ENCODE measurements at places on chromosomes 3 and 15.

- DNase-seq = peak; percentile 86
Observed at GRCh38 chr3:10189557-10190354, 25.0 kb downstream of the IRAK2 start.

DNA sequence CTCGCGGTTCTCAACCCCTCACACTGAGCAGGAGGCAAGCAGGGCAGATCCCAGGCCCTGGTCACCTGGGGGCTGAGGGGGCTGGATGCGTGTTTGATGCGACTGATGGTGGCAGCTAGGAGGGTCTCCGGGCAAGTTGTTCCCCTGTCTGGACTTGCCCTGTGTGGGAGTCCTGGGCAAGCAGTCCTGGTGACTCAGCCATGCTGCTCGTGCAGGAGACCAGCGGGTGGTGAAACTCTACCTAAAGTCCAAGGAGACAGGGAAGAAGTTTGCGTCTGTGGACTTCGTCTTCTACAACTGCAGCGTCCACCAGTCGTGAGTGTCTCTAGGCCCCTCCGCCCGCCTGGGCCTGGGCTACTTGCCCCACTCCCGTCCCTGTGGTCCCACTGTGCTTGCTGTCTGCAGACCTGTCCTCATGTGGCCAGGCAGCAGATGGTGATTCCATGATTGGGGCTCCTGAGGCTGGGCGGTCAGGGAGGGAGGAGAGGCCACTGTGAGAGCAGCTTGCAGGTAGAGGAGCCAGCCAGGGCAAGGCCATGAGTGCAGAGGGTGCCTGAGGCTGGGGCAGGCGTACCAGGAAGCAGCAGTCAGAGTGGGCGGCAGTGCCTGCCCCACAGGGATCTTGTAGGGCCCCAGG is 23.1 kb downstream of the PLXNA1 start:
- no peak for DNase-seq

- no peak for DNase-seq
Observed at GRCh38 chr3:50139718-50140423, 15.3 kb upstream of the SEMA3F start.

- DNase-seq = peak; percentile 62
Observed at GRCh38 chr3:190339130-190339529, 16.9 kb upstream of the CLDN1 start.

DNA sequence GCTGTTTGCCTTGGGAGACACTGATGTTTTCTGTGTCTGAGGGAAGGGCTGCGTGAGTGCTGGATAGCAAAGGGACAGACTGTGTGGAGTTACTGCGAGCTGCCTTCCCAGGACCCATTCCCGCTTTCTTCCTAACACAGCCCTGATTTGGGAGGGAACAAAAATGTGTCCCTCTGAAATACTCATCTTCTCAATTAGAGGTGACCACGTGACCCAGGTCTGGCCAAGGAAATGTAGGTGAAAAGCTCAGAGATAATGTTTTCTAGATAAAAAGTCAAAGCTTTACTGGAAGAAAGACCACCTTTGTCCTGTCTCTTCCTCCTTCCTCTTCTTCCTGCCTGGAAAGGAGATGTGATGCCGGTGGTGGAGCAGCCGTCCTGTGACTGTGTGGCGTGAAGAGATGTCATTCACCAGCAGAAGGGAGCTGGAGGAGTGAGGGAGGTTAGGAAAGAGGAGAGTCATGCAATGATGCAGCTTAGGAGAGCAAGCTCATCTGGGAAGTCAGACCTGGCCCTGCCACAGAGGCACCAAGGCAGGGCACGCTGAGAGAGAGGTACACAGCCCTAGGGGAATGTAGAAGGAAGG is 105.6 kb downstream of the CHSY1 start:
- no peak for DNase-seq

- DNase-seq = no peak
Observed at GRCh38 chr3:28912120-28912885, 368.6 kb upstream of the RBMS3 start.

GRCh38 chr3:8503461-8503860 is 1.8 kb downstream of the LMCD1 start:
- no peak for DNase-seq

DNA sequence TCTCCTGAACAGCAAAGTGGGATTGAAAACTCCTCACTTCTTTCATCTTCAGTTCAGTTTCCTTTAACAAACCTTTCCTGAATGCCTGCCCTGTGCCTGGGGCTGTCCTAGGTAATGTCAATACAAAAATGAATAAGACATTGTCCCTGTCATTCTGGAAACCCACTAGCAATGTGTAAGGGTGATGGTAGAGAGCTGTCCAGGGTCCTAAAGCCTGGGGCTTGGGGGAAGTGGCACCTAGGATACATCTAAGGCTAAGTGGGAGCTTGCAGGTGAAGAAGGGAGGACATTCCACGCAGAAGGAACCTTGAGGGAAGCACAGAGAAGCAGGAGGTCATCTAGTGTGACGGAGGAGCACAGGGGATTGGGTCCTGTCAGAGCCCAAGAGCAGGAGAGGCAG is 212.7 kb upstream of the PPP2R3A start:
- DNase-seq = peak; percentile 10

- no peak for DNase-seq
Observed at GRCh38 chr15:65914386-65914785, 45.1 kb downstream of the RAB11A start.

- DNase-seq = no peak
Observed at GRCh38 chr3:30737743-30738499, 131.5 kb downstream of the TGFBR2 start.

- peak; percentile 44 for DNase-seq
Observed at GRCh38 chr3:194985031-194985578, 285.9 kb downstream of the XXYLT1 start.

DNA sequence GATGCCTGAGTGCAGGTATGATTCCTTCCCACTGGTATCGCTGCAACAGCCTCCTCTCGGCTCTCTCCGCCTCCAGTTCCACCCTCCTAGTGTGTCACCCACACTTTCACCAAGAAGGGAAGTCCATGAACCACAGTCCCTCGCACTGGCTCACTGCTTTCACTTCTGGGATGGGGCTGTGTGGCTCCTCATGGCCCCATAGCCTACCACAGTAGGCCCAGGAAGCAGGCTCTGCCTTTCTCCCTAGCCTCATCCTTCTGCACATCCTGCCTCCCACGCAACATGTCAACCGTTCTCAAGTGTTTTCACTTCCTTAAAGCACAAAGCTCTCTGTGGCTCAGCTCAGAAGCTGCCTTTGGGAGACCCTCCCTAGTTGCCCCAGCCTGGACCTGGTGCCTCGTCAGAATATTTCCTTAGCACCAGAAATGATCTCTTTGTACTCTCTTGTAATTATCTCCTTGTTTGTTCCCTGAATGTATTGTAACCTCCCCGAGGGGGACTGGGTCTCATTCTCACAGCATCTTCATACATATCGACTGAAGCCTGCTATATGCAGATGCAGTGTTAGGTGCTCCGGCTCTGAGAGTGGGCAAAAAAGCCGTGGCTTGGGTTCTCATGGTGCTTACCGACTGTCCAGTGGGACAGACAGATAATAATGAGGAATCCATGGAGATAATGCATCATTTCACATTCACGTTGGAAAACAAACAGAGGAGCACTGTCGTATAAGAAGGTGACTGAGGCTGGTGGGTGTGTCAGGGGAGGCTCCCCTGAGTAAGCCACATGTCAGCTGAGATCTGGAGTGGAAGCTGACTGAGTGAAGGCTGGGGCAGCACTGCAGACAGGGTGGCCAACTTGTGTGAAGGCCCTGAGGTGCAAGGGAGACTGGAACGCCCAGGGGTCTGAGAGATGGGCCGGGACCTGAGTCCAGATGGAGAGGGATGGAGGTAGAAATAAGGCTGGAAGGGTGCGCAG is 107.1 kb downstream of the DGKG start:
- DNase-seq = peak; percentile 29

- DNase-seq = peak; percentile 84
Observed at GRCh38 chr3:24521420-24522145, 26.9 kb upstream of the THRB start.

- DNase-seq = no peak
Observed at GRCh38 chr15:58146749-58147148, 8.6 kb downstream of the AQP9 start.

DNA sequence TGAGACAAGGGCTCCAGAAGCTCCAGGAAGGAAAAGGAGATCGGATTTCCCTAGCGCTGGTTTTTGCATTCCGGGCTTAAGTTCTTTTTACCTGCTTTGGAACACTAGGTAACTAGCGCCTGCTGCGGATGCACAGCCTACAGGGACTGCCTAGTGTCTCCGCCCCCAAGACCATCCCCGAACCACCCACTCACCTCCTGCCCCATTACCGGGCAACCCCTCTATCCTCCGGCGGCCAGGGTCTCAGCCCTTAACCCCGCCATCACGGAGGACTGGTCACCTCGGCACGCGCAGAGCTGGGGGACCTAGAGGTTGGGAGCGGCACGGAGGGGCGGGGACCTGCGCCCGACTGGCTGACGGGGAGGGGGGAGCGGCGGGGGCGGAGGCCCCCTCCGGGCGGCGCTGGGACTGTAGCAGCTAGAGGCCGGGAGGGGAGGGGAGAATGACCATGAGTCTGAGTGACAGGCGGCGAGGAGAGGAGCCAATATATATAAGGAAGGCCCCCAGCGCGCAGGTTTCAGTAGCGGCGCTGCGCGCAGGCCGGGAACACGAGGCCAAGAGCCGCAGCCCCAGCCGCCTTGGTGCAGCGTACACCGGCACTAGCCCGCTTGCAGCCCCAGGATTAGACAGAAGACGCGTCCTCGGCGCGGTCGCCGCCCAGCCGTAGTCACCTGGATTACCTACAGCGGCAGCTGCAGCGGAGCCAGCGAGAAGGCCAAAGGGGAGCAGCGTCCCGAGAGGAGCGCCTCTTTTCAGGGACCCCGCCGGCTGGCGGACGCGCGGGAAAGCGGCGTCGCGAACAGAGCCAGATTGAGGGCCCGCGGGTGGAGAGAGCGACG is at the start of gene DLL4:
Gene DLL4 (plus strand): TSS at position 520 of the 839 bp plus-strand sequence. CDS start 329 bp downstream, outside the sequence.
- DNase-seq = peak; percentile 68

DNA sequence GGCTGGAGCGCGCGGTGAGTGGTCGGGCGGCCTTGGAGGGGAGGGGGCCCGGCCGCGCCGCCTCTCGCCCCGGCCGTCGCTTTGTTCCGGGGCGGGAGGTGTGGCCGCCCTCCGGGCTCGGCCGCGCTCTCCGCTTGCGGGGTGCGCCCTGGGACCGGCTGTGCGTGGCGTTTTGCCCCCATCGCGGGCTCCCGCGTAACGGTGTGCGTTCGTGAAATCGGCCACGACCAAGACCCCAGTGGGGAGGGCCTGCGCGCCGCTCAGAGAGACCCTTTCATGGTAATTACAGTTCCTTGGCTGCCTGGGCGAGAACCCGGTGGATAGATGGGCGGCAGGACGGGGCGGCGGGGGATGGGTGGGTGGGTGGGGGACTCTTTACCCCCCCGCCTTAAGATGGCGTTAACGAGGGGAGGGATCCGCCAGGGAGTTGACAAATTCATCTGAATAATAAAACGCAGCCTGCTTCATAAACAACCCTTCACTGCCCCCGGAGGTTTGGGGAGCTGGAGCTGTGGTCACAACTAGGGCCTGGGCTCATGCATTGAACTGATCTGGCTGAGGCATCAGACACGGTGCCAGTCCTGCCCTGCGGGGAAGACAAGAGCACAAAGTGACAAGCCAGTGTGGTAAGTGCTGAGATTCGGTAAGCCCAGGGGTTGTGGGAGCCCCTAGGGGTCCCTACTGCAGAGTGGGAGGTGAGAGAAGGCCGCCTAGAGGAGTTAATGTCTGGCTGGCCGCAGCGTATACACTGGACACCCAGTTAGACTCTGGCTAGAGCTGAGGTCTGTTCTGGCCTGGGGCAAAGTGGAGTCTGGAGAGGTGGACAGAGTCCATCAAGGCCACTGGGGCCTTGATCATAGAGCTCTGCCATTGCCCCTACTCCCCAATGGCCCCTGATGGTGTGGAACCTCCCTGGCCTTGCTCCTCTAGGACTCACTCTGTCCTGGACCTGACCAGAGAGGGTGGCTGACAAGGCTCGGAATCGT is 668 bp downstream of the MRAS start:
- DNase-seq = peak; percentile 35

GRCh38 chr15:72272997-72273352 is 621 bp upstream of the PARP6 start:
- DNase-seq = no peak

- DNase-seq = no peak
Observed at GRCh38 chr3:136377508-136377907, 127.4 kb downstream of the PCCB start.

DNA sequence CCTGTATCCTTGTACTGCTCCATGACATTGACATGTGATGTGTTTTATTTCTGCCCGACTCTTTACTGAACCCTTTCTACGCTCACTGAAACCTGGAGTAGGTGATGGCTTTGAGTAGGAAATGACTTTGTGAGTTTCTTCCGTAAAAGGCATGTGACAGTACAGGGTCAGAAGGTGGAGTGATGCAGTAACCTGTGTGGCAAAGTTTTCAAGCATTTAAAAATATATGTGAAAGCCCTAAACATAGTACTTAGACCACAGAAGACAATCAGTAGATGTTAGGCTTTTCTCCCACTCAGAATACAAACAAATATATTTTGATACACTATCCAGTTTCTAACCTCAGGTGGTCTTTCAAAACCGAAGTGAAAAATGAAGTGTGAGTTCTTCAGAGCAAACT is 31.3 kb upstream of the SACM1L start:
- no peak for DNase-seq

GRCh38 chr3:182234881-182235280 is 523.2 kb downstream of the SOX2 start:
- DNase-seq = no peak

- DNase-seq = no peak
Observed at GRCh38 chr3:172279191-172279640, 169.0 kb downstream of the GHSR start.

- DNase-seq = no peak
Observed at GRCh38 chr3:117700573-117701360, 991.2 kb downstream of the TUSC7 start.

DNA sequence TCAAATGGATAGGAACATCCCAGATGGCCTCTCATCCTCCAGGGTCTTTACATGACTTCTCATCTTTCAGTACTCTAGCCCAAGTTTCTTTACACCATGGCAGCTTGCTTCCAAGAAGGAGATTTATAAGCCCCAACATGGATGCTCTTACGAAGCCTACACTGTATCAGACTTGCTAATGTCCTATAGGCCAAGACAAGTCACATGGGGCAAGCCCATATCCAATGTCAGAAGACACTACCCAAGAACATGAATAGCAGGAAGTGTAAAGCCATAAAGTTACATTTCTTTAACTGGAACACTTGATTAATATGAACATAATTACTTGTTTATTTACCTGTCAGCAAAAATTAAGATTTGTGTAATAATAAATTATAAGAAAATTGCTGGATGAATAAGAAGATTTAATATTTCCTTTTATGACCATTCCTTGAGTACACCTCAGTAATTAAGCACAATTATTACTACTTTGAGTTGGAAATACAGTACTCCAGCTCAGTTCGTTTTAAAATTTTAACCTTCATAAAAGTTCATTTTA is 5.1 kb downstream of the SPESP1 start:
- DNase-seq = no peak

- DNase-seq = peak; percentile 58
Observed at GRCh38 chr3:11774296-11774877, 72.3 kb downstream of the TAMM41 start.

GRCh38 chr15:75817138-75817935 is 25.9 kb upstream of the UBE2Q2 start:
- no peak for DNase-seq

DNA sequence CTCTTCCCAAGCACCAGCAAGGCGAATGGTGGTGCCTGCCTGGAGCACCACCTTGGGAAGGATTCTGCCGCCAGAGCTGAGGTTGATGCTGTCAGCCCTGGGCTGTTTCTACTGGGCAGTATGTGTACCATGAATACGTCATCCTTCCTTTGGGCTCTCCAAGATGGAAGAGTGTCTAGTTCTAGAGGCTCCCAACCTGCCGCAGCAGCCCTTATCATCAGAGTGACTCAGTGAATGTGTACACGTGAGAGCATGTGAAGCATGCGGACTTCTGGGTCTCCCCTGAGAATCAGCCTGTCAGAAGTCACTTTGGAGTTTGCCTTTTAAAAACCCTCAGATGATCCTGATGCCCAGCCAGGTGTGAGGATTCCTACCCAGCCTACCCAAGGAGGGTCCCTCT is 20.9 kb downstream of the PLA2G4D start:
- no peak for DNase-seq
